ENCODE measurements at places on chromosomes 5 and 9.
A peak's percentile ranks its signal among the peaks of the same experiment; 100 is the strongest.

- H3K4me3 ChIP-seq: no peak overlapping the region
- H3K27me3 ChIP-seq: no peaks in the 10 kb centered on the region
- H3K4me1 ChIP-seq: peaks cover 12% of the 10 kb centered on the region
- no peaks in the 10 kb centered on the region for H3K36me3 ChIP-seq
- DNase-seq: peak; percentile 69
These were observed 60.6 kb downstream of the SHB start for GRCh38 chr9:38008168-38009034.

DNA sequence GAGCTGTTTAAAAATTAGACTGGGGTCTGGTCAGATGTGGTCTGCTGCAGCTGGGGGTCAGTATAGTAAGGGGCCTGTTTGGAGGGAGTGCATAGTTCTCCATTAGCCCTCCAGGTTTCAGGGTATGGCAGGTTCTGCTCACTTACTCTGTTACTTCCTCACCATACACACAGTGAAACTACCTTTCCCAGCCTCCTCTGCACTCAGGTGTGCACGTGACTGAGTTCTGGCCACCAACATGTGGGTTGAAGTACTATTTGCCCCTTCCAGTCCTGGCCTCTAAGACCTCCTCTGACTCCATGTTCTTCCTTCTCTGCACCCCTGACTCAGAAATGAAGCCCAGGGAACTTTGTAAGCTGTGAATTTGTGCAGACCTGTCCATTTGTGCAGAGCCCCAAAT, 190.5 kb upstream of the CLINT1 start:
- no peaks in the 10 kb centered on the region for H3K27me3 ChIP-seq
- H3K36me3 ChIP-seq: no peaks in the 10 kb centered on the region
- no peak for DNase-seq
- H3K4me1 ChIP-seq: no peaks in the 10 kb centered on the region

- no peak overlapping the region for H3K27ac ChIP-seq
- peaks cover 14% of the 10 kb centered on the region for H3K4me1 ChIP-seq
- H3K27me3 ChIP-seq: no peaks in the 10 kb centered on the region
- no peak for DNase-seq
These were observed 278.0 kb downstream of the NTRK2 start for GRCh38 chr9:84947412-84947972.

DNA sequence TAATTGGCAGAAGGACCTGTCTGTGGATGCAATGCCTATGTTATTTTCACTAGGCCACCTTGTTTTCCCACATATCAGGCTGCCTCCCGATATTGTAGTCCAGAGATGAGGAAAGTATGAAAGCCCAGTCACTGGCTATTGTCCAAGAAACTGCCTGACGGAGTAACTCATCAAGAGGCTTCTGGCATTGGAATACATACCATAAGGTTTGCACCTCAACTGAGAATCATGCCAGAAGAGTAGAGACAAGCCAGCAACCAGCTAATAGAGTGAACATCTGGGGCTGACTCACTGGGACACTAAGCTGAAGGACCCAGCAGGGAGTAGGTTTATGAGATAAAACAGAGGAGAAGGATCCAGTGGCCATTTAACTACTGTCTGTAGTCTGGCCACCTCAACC, 137.2 kb upstream of the FST start:
- no peaks in the 10 kb centered on the region for H3K36me3 ChIP-seq
- H3K4me3 ChIP-seq: no peak overlapping the region
- H3K27me3 ChIP-seq: no peaks in the 10 kb centered on the region
- no peak overlapping the region for H3K27ac ChIP-seq
- peaks cover 19% of the 10 kb centered on the region for H3K4me1 ChIP-seq

DNA sequence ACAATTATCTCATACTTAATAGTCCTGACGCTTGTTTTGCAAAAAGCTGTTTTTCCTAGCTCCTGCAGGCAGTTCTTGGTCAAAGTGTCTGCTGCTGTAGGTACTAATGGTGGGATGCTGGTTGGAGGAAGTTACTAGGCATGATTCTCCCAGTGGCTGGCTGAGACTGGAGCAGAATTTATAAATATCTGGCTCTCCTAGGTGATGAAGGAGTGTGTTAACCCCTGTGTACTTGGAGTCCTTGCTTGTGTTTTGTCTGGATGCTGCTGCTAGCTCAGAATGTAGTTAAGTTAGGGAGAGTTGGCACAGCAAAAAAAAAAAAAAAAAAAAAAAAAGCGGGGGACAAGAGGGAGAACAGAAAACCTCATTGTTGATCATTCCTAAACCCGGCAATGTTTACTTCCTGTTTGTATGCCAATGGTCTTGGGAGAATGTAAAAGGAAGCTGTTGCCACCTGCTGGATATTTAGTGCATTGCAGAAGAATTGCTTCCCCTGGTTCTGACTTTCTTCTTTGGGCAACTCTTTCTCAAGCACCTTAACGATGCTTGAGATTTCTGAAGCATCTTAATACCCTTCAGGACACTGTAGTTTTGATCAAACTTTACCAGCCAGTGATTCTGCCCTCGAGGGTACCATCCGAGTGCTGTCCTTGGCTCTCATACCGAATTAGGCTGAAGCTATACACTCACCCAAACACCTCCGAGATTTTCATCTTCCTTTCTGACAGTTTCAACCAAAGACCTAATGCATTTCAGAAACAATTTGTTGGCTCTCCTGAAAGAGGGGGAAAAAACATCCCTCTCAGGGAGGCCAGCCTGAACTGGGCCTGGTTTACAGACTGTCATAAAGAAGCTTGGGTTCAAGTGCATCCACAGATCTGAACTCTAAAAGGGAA, 71.7 kb upstream of the WWC1 start:
- H3K27ac ChIP-seq: no peak overlapping the region
- H3K36me3 ChIP-seq: no peaks in the 10 kb centered on the region
- peaks cover 26% of the 10 kb centered on the region for H3K4me1 ChIP-seq
- H3K27me3 ChIP-seq: no peaks in the 10 kb centered on the region
- no peak overlapping the region for H3K4me3 ChIP-seq

- no peak overlapping the region for H3K4me3 ChIP-seq
- H3K27me3 ChIP-seq: no peaks in the 10 kb centered on the region
- H3K36me3 ChIP-seq: no peaks in the 10 kb centered on the region
- DNase-seq: no peak
- H3K27ac ChIP-seq: no peak overlapping the region
These were observed 723.7 kb downstream of the PRELID2 start for GRCh38 chr5:145111420-145111819.

DNA sequence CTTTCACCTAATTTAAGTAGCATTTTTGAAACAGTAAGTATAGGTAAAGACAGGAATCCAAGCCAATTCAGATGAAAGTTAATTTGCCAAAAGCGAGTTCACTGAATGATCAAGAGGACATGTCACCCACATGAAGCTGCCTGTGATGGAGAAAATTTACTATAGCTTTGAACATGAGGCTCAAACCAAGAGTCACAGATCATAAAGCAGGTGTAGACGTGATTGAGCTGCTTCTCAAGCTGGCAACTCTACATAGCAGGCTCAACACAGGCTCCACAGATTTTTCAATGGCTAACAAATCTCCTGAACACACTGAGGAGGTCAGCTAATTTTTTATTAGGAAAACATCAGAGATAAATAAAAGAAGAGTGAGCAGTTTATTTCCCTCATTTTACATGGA, 173.7 kb downstream of the FAM114A2 start:
- H3K27me3 ChIP-seq: no peaks in the 10 kb centered on the region
- no peak for DNase-seq

GRCh38 chr5:94375801-94376200, 242.6 kb downstream of the KIAA0825 start:
- H3K27me3 ChIP-seq: no peaks in the 10 kb centered on the region
- no peak overlapping the region for H3K4me3 ChIP-seq
- H3K4me1 ChIP-seq: no peaks in the 10 kb centered on the region
- no peak for DNase-seq
- H3K36me3 ChIP-seq: no peaks in the 10 kb centered on the region
- H3K27ac ChIP-seq: no peak overlapping the region

GRCh38 chr5:41770799-41771198, 99.4 kb downstream of the OXCT1 start:
- no peak overlapping the region for H3K4me3 ChIP-seq
- no peaks in the 10 kb centered on the region for H3K27me3 ChIP-seq
- no peaks in the 10 kb centered on the region for H3K36me3 ChIP-seq
- DNase-seq: no peak

DNA sequence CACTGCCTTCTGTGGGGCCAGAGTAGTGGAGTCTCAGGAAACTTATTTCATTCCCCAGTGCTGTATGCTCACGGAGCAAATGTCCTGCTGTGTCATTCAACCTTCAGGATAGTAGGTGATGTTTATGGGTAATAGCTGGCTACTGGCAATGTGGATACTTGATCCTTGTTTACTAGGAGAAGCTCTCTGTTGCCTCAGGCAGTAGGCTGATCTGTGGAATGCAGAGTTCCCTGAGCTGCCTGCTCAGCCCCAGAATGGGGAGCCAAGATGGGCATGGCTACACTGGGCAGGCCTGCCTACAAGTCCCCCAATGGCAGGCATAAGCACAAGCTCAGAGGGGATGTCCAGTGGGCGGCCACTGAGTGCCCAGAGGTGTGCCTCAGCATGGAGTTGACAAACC, 323.1 kb upstream of the KCNN2 start:
- H3K36me3 ChIP-seq: no peaks in the 10 kb centered on the region
- H3K4me1 ChIP-seq: no peaks in the 10 kb centered on the region
- no peak for DNase-seq

DNA sequence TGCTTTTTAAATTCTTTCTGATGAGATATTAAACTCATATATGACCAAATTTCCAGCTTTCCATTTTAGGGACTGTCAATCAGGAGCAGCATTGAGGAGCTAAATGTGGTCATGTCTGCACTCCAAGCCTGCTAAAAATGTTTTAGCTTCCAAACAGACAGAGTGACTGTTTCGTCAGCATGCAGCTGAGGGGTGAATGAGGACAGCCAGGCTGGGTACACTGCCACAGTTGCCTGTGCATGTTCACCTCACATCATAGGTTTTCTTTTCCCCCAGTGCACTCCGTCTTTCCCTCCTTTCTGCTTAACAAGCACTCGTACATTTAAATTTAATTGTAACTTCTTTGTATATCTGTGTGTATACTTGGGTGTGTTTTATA, 138.1 kb downstream of the ARRDC3 start:
- H3K4me3 ChIP-seq: no peak overlapping the region
- no peaks in the 10 kb centered on the region for H3K36me3 ChIP-seq
- no peaks in the 10 kb centered on the region for H3K4me1 ChIP-seq
- H3K27ac ChIP-seq: no peak overlapping the region
- DNase-seq: no peak
- no peaks in the 10 kb centered on the region for H3K27me3 ChIP-seq

DNA sequence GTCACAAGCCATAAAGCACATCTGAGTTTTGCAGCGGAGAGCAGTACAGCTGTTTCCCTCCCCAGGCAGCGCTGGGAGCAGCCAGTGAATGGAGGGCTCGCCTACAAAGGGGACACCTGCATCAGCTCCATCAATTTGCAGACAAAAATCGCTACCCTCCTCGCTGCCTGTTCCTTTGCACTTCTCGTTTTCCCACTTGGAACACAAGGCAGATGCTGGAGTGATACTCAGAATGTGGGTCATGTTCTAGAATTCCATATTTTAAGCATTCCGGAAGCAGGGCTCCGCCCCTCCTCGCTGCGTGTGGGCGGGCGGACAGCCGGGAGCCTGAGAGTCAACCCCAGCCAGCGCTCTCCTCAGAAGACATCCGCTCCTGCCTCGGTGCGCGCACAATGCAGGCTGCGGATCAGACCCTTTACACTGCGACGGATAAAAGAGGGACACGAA, 92.1 kb downstream of the LMNB1 start:
- no peak for DNase-seq
- H3K27ac ChIP-seq: no peak overlapping the region
- H3K4me3 ChIP-seq: no peak overlapping the region
- H3K4me1 ChIP-seq: no peaks in the 10 kb centered on the region
- no peaks in the 10 kb centered on the region for H3K36me3 ChIP-seq

GRCh38 chr5:72248410-72248981, 71.5 kb downstream of the MRPS27 start:
- DNase-seq: peak; percentile 72
- H3K27me3 ChIP-seq: no peaks in the 10 kb centered on the region
- peaks cover 63% of the 10 kb centered on the region for H3K4me1 ChIP-seq
- H3K27ac ChIP-seq: peak overlapping the region; percentile 90

GRCh38 chr5:171470420-171470819, 51.0 kb downstream of the FGF18 start:
- H3K27me3 ChIP-seq: no peaks in the 10 kb centered on the region
- no peaks in the 10 kb centered on the region for H3K4me1 ChIP-seq
- H3K4me3 ChIP-seq: no peak overlapping the region
- H3K36me3 ChIP-seq: no peaks in the 10 kb centered on the region

- no peaks in the 10 kb centered on the region for H3K36me3 ChIP-seq
- DNase-seq: no peak
- no peaks in the 10 kb centered on the region for H3K27me3 ChIP-seq
- no peaks in the 10 kb centered on the region for H3K4me1 ChIP-seq
- H3K27ac ChIP-seq: no peak overlapping the region
These were observed 27.5 kb downstream of the FSD1L start for GRCh38 chr9:105475302-105475701.

DNA sequence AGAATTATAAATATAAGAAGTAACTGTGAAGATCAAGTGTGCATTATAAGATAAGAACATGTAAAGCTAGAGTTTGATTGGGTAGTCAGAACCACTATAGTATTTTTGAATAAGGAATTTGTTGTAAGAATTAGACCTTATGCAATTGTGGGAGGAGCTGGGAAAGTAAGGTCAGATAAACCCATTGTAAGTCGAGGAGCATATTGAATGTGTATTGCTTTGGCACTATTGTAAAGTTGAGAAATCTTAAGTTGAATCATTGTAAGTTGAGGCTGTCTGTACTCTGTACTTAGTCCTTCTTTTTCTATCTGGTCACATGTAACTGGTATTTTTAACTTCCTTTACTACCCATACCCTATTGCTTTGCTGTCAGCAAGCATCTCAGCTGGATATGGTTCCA, 158.7 kb downstream of the CCDC171 start:
- no peaks in the 10 kb centered on the region for H3K27me3 ChIP-seq
- no peak overlapping the region for H3K4me3 ChIP-seq
- H3K4me1 ChIP-seq: no peaks in the 10 kb centered on the region

DNA sequence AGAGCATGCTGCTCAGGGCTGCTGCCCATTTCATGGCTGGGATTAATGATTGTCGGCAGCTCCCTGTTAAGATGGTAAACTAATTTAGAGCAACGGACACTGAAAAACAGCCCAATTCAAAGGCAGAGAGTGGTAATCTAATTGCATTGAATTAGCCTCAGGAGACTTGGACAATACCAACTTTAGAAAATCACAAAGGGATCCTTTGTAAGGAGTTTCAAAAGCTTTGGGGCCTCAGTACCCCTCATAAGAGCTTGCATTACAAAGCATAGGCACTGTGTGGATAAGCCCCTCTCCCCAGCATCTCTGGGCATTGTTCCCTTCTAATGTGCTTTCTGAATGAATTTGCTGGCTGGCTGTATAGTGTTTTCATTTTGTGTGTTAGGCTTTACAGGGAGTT, 6.7 kb downstream of the GLRA1 start:
- no peak overlapping the region for H3K4me3 ChIP-seq
- DNase-seq: no peak
- H3K27ac ChIP-seq: no peak overlapping the region
- H3K36me3 ChIP-seq: no peaks in the 10 kb centered on the region
- no peaks in the 10 kb centered on the region for H3K4me1 ChIP-seq

GRCh38 chr5:133962801-133963476, 5.5 kb downstream of the C5orf15 start:
- no peak for DNase-seq
- H3K4me1 ChIP-seq: peaks cover 18% of the 10 kb centered on the region
- H3K27me3 ChIP-seq: no peaks in the 10 kb centered on the region
- H3K4me3 ChIP-seq: no peak overlapping the region
